Activated CD4-positive, alpha-beta T cell treated with anti-CD3 and anti-CD28 coated beads for 4 hours (primary cell): ENCODE measurements at places on chromosomes 7 and 10.

DNA sequence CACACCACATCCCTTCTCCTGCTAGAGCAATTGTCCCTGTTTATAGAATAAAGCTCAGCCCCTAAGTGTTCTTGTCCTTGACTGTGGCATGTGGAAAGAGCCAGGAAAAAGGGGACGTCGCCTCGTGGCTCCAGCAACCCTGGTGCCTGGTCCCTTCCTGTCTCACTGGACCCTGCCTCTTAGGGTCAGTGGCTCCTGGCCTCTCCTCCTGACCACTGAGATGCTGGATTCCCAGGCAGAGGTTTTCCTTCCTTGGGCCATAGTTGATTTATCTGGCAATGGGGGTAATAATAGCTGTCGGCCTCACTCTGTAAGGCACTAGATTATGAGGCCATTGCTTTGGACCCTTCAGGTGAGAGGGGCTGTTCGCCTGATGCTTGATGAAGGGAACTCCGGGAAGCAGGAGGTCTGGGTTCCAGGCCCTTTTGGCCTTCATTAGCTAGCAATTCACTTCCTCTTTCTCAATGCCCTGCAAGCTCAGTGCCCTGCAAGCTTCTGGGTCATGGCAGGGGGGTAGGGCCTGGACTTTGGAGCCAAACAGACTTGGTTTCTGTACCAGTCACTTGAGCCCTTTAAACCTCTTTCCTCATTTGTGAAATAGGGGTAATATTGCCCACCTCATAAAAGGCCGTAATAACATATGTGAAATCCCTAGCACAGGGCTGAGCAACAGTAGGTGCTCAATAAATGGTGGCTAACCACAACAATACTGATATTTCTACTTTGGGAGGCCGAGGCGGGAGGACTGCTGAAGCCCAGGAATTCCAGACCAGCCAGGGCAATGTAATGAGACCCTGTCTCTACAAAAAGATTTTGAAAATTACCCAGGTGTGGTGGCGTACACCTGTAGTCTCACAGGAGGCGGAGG is 1.1 kb downstream of the ASL start:
- no peak for DNase-seq

- DNase-seq = no peak
These were observed 14.6 kb upstream of the ZEB1 start for GRCh38 chr10:31304291-31304970.

DNA sequence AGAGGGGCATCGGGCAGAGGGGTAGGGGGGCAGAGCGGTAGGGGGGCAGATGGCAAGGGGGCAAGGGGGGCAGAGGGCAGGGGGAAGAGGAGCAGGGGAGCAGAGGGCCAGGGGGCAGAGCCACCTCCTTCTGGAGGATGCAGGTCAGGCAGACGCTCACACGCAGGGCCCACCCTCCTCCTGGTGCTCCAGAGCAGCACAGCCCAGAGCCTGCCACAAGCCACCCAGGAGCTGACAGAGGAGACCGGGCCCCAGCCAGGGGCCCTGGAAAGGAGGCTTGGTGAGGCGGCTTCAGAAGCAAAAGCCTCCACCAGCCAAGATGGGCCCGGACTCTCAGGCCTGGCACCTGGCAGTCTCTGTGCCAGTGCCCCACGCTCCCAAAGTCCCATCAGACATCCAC is 13.1 kb downstream of the MAD1L1 start:
- DNase-seq = no peak

- no peak for DNase-seq
These were observed 738.3 kb downstream of the INHBA start for GRCh38 chr7:40964610-40965009.

- DNase-seq = no peak
These were observed 14.9 kb upstream of the TES start for GRCh38 chr7:116195451-116195850.

GRCh38 chr7:118793582-118793981 is 569.1 kb downstream of the ANKRD7 start:
- DNase-seq = no peak
